ENCODE measurements at places on chromosomes 6 and 20.

- H3K36me3 ChIP-seq: peaks cover 26% of the 10 kb centered on the region
- peaks cover 3% of the 10 kb centered on the region for H3K4me1 ChIP-seq
- peak overlapping the region; percentile 94 for H3K27ac ChIP-seq
- peak overlapping the region; percentile 79 for H3K4me3 ChIP-seq
These were observed 621 bp downstream of the NOL7 start for GRCh38 chr6:13615792-13616120.

DNA sequence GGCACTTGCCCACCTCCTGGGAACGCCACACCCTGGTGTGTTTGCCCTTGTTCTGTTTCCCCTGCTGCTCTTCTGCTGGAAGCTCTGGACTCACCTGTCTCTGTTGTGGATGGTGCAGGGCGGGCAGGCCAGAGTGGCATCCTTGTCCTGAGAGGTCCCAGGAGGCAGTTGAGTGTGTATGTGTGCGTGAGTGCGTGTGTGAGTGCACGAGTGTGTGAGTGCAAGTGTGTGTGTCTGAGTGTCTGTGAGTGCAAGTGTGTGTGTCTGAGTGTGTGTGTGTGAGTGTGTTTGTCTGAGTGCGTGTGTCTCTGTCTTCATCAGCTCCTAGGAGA lies 12.2 kb downstream of the IGF2R start:
- H3K27me3 ChIP-seq: no peaks in the 10 kb centered on the region
- no peak overlapping the region for H3K27ac ChIP-seq
- no peak overlapping the region for H3K4me3 ChIP-seq
- H3K4me1 ChIP-seq: peaks cover 35% of the 10 kb centered on the region
- H3K36me3 ChIP-seq: no peaks in the 10 kb centered on the region

DNA sequence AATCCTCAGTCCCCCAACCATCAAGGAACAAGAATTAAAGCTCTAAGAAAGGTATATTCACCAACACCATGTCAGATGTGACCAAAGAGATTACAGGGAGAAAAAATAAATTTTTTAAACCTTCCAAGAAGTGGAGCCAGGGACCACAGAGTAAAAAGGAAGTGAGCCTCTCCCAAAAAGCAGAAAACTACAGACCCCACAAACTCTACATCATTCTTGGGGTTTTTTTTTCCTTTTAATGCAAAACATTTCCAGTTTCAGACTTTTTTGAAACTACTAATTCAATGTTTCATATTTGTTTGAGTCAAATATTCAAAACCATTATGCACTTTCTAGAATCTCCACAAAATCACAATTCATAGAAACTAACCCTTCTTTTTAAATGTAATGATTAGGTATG lies 6.8 kb upstream of the IL17F start:
- no peaks in the 10 kb centered on the region for H3K27me3 ChIP-seq
- no peaks in the 10 kb centered on the region for H3K36me3 ChIP-seq
- H3K27ac ChIP-seq: no peak overlapping the region
- no peak overlapping the region for H3K4me3 ChIP-seq
- DNase-seq: no peak

GRCh38 chr6:80276861-80277260 lies 170.4 kb downstream of the BCKDHB start:
- H3K27me3 ChIP-seq: no peaks in the 10 kb centered on the region
- H3K27ac ChIP-seq: no peak overlapping the region
- H3K36me3 ChIP-seq: no peaks in the 10 kb centered on the region
- no peak overlapping the region for H3K4me3 ChIP-seq
- DNase-seq: no peak

- peak; percentile 72 for DNase-seq
- no peak overlapping the region for H3K27ac ChIP-seq
- no peaks in the 10 kb centered on the region for H3K36me3 ChIP-seq
- no peak overlapping the region for H3K4me3 ChIP-seq
These were observed 61.4 kb downstream of the BMP2 start for GRCh38 chr20:6828794-6829423.

GRCh38 chr6:319177-320131 lies 27.2 kb downstream of the DUSP22 start:
- no peak for DNase-seq
- H3K27ac ChIP-seq: no peak overlapping the region
- H3K36me3 ChIP-seq: no peaks in the 10 kb centered on the region
- no peaks in the 10 kb centered on the region for H3K4me1 ChIP-seq
- H3K27me3 ChIP-seq: no peaks in the 10 kb centered on the region
- no peak overlapping the region for H3K4me3 ChIP-seq

- H3K4me3 ChIP-seq: no peak overlapping the region
- no peak for DNase-seq
- no peak overlapping the region for H3K27ac ChIP-seq
These were observed 95.5 kb upstream of the AGPAT4 start for GRCh38 chr6:161369339-161369738.

DNA sequence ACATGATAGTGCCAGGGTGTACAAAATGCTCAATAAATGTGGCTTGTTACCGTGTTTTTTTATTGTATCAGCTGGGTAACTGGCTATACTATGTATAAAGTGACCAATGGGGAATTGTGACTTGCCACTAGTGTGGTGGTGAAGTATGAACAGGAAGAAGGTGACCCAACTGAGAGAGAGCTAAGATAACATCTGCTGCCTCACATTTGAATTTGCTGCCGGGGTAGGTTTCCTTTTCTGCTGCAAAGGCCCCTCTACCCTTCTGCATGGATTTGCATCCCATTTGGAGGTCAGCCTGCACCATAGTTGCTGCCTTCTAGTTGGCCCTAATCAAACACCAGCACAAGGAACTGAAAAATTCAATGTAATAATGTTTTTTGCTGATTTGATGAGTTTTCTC lies 24.1 kb downstream of the IL17A start:
- no peak for DNase-seq
- H3K27ac ChIP-seq: no peak overlapping the region
- no peaks in the 10 kb centered on the region for H3K27me3 ChIP-seq
- H3K36me3 ChIP-seq: no peaks in the 10 kb centered on the region

GRCh38 chr6:135875446-135875845 lies 23.9 kb downstream of the PDE7B start:
- no peak for DNase-seq
- H3K4me1 ChIP-seq: peaks cover 10% of the 10 kb centered on the region
- no peaks in the 10 kb centered on the region for H3K27me3 ChIP-seq
- H3K27ac ChIP-seq: no peak overlapping the region
- H3K4me3 ChIP-seq: no peak overlapping the region
- no peaks in the 10 kb centered on the region for H3K36me3 ChIP-seq

DNA sequence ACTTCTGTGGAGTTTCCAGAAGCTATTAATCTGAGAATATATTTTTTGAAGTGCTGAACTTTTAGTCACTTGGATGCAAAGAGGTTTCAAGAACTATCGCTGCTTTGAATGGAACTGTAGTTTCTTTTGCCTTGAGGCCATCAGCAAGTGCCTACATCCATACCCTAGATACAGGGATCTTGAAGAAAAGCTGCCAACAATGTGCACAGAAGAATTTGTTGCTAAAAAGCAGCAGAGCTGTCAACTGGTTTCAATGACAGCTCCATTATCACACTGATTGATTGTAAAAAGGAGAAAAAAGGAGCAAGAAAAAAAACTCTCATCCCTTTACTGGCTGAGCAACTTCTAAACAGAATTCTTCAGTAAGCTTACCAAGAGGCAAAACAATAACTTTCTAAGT lies 251.0 kb upstream of the NRSN1 start:
- no peak overlapping the region for H3K27ac ChIP-seq
- no peak for DNase-seq
- no peaks in the 10 kb centered on the region for H3K36me3 ChIP-seq

- H3K36me3 ChIP-seq: no peaks in the 10 kb centered on the region
- H3K4me3 ChIP-seq: no peak overlapping the region
- DNase-seq: no peak
- 0 out of 2 replicates have a peak, but pooled peaks cover 6% of the 10 kb centered on the region for H3K4me1 ChIP-seq
- no peaks in the 10 kb centered on the region for H3K27me3 ChIP-seq
These were observed 9.2 kb upstream of the SDCBP2 start for GRCh38 chr20:1338096-1338495.

DNA sequence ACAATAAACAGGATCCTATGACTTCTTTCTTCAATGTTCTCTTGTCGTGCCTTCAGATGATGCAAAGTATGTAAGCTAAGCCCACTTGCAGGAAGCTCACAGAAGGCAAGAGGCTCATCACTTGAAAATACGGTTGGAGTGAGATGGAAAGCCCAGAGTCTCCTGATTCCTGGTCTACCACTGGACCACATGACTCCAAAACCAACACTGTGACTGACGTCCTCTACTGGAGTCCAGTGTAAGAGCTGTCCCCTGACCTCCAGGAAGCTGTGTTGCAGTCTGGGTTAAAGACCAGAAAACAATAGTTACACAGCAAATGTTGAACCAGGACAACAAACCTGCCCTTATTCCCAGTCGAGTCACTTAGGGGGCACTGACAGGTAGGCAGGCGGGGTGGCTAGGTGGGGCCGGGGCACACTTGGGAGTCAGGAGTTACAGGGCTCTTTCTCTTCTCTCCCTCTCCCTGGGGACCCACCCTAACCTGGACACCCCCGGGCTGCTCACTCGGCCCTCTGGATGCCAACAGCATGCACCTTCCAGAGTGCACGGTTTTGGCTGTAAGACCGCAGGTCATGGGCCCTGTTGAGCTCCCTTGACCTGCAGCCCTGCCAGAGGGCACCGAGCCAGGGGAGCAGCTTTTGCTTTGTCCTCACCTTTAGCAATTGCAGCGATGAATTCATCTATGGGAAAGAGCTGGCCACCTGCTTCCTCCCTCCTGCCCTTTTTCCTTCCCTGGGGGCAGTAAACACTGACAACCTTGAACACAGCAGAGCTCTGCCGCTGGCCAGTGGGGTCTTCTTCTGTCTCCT lies 7.4 kb downstream of the PCK1 start:
- no peak overlapping the region for H3K4me3 ChIP-seq
- no peaks in the 10 kb centered on the region for H3K36me3 ChIP-seq
- no peaks in the 10 kb centered on the region for H3K27me3 ChIP-seq
- peaks cover 17% of the 10 kb centered on the region for H3K4me1 ChIP-seq
- no peak overlapping the region for H3K27ac ChIP-seq

DNA sequence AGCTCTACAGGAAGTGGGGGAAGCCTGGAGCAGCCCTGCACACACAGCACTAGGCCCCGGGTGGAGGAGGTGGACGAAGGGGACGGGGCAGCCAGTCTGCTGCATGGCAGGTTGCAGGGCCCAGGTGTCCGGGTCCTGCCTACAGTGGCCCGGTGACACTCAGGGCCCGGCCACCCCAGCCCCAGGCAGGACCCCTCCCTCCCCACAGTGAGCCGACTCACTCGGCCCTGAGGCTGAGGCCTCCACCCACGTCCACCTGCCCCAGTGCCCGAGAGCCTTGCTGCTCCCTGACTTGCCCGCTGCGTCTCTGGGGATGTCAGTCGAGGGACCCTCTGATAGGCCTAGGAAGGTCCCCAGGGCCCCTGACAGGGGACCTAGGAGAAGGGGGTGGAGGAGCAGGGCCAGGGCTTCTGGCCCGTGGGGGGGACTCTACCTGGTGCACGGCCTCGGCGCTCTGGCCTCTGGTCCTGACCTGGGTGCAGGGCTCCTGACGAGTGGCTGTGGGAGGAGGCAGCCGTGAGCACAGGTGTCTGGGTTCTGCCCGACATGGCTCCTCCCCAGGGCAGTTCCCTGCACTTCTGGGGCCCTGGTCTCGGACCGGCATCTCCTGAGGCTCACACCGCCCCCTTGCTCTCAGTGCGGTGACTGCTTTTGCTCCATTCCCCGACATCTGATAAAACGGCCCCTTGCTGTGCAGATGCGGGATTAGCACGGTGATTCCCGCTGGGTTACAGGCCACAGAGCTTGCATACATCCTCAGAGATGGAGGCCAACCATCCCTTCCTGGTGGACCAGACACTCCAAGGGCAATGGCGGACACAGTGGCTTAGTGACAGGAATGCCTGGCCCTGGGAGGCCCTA lies 20.1 kb downstream of the FRMD1 start:
- no peaks in the 10 kb centered on the region for H3K4me1 ChIP-seq
- DNase-seq: no peak
- 0 out of 2 replicates have a peak, but pooled peaks cover 10% of the 10 kb centered on the region for H3K27me3 ChIP-seq
- no peak overlapping the region for H3K27ac ChIP-seq
- no peak overlapping the region for H3K4me3 ChIP-seq

GRCh38 chr20:36886859-36887751 lies 11.2 kb downstream of the TLDC2 start:
- no peaks in the 10 kb centered on the region for H3K4me1 ChIP-seq
- peak overlapping the region; percentile 48 for H3K4me3 ChIP-seq
- no peaks in the 10 kb centered on the region for H3K27me3 ChIP-seq

GRCh38 chr6:55047451-55048044 lies 126.8 kb upstream of the HCRTR2 start:
- H3K4me3 ChIP-seq: no peak overlapping the region
- no peak for DNase-seq
- no peaks in the 10 kb centered on the region for H3K27me3 ChIP-seq
- no peaks in the 10 kb centered on the region for H3K4me1 ChIP-seq
- H3K36me3 ChIP-seq: no peaks in the 10 kb centered on the region

DNA sequence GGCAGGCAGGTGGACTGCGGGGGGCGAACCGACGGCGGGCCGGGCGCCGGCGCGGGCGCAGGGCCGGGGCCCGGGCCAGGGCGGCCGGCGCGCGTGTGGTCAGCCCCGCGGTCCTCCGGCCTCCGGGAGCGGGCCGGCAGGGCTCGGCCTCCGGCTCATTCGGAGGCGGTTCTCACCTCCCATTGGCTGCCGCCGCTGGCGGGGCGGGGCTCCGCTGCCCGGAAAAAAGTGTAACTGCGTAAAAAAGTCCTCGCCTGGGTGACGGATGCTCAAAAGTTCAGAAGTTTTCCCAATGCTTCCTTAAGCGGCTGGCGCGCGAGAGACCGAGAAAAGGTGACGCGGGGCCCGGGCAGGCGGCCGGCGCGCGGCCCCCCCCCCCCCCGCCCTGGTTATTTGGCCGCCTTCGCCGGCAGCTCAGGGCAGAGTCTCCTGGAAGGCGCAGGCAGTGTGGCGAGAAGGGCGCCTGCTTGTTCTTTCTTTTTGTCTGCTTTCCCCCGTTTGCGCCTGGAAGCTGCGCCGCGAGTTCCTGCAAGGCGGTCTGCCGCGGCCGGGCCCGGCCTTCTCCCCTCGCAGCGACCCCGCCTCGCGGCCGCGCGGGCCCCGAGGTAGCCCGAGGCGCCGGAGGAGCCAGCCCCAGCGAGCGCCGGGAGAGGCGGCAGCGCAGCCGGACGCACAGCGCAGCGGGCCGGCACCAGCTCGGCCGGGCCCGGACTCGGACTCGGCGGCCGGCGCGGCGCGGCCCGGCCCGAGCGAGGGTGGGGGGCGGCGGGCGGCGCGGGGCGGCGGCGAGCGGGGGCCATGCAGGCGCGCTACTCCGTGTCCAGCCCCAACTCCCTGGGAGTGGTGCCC lies at the start of gene FOXC1:
Gene FOXC1, plus strand, starts transcription at position 268 of the 849 bp plus-strand sequence. Its CDS starts 531 bp downstream, at position 799.
- peak; percentile 78 for DNase-seq
- peak within 1 kb of the TSS; percentile 84 for H3K4me3 ChIP-seq
- peak within 1 kb of the TSS; percentile 53 for H3K27ac ChIP-seq
- H3K27me3 ChIP-seq: no peaks in the 10 kb centered on the region
- H3K4me1 ChIP-seq: no peaks in the 10 kb centered on the region

- H3K27ac ChIP-seq: no peak overlapping the region
- H3K36me3 ChIP-seq: no peaks in the 10 kb centered on the region
- no peak overlapping the region for H3K4me3 ChIP-seq
- DNase-seq: no peak
- H3K27me3 ChIP-seq: no peaks in the 10 kb centered on the region
These were observed 6.8 kb upstream of the ADTRP start for GRCh38 chr6:11785415-11785773.
